Kidney tubule cell (primary cell): ENCODE measurements at places on chromosomes 13 and 19.

GRCh38 chr13:89363144-89363543 lies 1692.0 kb downstream of the SLITRK5 start:
- no peak for DNase-seq

- no peak for DNase-seq
Measured at GRCh38 chr19:38547421-38547820, 70.3 kb downstream of the MAP4K1 start.

GRCh38 chr19:2850256-2850925 lies 9.1 kb downstream of the ZNF555 start:
- DNase-seq, result no peak

- peak; percentile 78 for DNase-seq
Measured at GRCh38 chr19:50204811-50205675, 1.6 kb downstream of the MYH14 start.

DNA sequence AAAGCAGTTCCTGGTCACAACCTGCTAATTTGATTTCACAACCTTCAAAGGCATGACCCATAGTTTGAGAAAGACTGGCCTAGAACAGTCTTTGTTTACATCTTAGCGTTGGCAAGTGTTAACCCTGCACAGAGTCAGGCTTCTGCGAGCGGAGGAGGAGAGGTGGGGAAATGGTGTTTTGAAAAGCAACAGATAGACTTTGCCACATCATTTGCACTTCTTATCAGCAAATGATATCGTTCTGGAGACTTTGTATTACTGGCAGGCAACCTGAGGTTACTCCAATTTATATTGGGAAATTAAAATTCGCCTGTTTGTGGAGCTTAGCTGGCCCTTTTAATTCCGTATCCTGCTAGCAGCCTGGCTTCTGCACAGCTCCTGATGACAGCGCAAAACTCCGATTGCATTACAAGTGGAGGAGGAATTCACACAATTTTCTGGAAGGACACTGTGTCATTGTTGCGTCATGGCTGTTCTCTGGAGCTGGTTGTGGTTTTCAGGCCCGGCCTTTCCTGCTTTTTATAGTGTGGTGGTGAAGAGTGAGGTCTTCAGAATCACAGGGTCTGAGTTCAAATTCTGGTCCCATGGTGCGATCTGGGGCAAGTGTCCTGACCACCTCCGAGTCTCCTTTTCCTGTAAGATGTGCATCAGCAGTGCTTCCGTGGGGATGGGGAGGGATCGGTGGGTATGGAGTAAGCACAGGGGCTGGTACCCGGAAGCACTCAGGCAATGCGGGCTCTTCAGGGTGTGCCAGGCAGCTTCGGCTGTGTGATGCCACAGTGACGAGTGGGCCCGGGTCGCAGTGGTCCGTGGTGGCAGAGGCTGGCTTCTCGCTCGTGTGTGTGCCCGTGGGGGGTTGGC lies 49.1 kb upstream of the EHD2 start:
- DNase-seq, result peak; percentile 80

- no peak for DNase-seq
Measured at GRCh38 chr19:15252398-15253018, 20.3 kb upstream of the EPHX3 start.

GRCh38 chr19:45497791-45498190 lies 452 bp upstream of the PPM1N start:
- no peak for DNase-seq

- no peak for DNase-seq
Measured at GRCh38 chr13:56039992-56040391, 1100.7 kb upstream of the PRR20A start.
